ENCODE measurements at places on chromosomes 3 and 15. TPM values are rescaled to one million over a fixed set of nuclear protein-coding genes. Genes with fewer than 3 reads are reported as not detected.

DNA sequence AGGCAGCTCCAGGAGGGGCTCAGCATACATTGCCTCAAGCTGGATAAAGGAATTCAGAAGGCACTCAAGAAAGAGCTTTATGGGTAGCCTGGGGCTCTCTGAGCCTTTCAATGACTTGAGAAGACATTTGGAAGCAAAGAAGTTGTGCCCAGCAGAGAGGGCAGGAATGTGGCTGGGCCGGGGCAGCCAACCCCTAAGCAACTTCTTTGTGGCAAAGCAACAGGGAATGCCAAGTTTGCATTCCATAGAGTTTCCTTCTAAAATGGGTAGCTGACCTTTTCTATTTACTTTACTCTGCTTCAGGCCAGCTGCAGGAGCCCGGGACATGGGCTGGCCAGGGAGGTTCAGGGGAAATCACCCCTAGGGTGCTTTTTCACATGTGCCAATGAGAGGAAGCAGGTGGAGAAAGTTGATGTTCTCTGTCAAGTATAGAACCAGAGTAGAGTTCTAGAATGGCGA is 45.6 kb downstream of the CCDC12 start:
- no peak for DNase-seq

GRCh38 chr15:91380114-91380513 is 280.1 kb downstream of the SV2B start:
- no peak for DNase-seq

- no peak for DNase-seq
Measured at GRCh38 chr3:59978979-59979378, 929.2 kb upstream of the CFAP20DC start.

GRCh38 chr15:56244038-56244810 is 545 bp upstream of the RFX7 start:
- no peak for DNase-seq

GRCh38 chr3:125318167-125318865 is 56.8 kb downstream of the ZNF148 start:
- no peak for DNase-seq

DNA sequence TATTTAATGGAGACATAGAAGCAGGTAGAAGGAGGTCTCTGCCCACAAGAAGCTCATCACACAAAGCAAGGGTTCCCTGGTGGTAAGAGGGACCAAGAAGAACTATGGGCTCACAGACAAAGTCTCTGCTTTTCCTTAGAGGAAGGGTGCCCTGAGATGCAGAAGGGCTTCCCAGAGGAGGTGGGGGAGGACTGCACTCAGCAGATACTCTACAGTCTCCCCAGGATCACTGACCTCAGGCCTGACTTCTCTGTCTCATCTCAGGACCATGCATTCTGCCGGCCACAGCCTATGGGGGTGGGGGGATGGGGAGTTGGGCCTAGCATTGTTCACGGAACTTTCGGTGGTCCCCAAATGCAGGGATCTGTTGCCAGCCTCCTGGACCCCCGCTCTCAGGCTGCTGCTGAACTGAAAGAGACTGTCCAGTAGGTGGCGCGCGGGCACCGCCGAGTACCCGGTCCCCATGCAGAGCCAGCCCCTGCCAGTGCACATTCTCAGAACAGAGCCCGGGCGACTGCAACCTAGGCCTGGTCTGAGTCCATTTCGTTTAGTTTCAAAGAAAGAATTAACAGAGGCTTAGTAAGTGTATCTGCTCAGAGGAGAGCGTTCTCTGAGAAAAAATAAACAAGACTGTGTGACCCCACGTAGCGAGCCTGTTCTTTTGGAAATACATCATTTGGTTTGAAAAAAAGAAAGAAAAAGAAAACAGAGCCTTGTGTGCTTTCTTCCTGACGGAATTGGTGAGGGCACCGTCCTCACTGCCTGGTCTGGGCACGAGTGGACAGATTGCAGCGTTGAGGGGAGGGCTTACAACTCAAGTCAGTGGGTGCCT is 74.1 kb downstream of the LRTM1 start:
- no peak for DNase-seq

Gene GCNT3
- total RNA-seq: 15.1 TPM

Gene PCOLCE2
- total RNA-seq: 2.3 TPM

Gene CNTN4
- 8.5 TPM for total RNA-seq
